CD4-positive, alpha-beta T cell treated with Interleukin-6 at 100 ng/mL for 8 hours (primary cell): ENCODE measurements at places on chromosomes 3 and 15.

DNA sequence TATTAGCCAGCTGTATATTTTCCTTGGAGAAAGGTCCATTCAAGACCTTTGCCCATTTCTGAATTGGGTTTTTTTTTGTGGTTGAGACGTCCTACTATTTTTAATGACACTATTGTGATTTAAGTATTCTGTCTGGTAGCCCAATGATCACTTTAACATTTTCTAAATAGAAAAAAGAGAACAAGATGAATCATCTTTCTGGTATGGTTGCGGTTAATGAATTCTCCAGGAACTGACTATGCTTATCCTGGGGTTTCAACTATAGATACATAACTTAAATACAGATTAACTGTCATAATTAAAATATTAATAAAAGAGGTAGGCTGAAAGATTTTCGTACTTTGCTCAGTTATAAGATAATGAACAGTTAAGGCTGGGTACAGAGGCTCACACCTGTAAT, 51.9 kb downstream of the PBRM1 start:
- no peak for DNase-seq

DNA sequence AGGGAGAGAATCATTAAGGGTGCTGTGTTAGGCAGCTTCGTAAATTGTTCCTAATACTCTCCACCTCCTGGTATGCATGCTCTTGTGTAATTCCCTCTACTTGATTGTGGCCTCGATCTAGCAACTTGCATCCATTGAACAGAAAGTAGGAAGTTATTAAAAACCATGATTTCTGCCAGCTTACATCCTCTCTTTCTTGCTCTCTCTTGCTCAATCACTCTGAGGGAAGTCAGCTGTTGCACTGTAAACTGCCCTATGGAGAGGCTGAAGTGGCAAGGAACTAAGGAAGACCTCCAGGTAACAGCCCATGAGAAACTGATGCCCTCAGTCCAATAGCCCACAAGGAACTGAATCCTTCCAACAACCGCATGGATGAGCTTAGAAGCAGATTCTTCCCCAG, 92.6 kb downstream of the ERC2 start:
- no peak for DNase-seq

DNA sequence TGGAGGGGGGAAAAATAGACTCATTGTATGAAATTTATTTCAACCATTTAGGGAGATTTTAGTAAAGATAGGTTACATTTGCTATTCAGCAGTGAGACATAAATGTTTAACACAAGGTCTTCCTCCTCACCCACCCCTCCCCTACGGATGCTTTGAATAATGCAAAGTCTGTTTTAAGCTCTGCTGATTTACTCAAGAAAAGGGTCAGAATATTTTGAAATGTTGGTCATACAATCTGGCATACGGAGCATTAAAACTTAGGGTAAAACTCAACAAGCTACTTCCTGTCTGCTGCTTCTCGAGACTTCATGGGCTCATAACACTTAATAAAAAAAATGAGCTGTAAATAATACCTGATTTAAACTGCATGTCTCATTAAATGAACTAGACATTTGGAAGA, 156.3 kb downstream of the WNT5A start:
- DNase-seq = no peak

- no peak for DNase-seq
Measured at GRCh38 chr3:42120866-42121265, 29.7 kb downstream of the TRAK1 start.

- no peak for DNase-seq
Measured at GRCh38 chr3:45479621-45480035, 91.3 kb downstream of the LARS2 start.

- no peak for DNase-seq
Measured at GRCh38 chr3:50435371-50436113, 67.9 kb downstream of the CACNA2D2 start.

GRCh38 chr3:42685891-42686820, 819 bp downstream of the KLHL40 start:
- no peak for DNase-seq

GRCh38 chr3:39183211-39184080, 8.9 kb downstream of the XIRP1 start:
- no peak for DNase-seq

- no peak for DNase-seq
Measured at GRCh38 chr15:33778852-33779251, 189.4 kb upstream of the CHRM5 start.
